ENCODE measurements at places on chromosomes 3 and 15.

- peak; percentile 61 for DNase-seq
These were observed 46.0 kb downstream of the ALDH1L1 start for GRCh38 chr3:126134219-126134975.

DNA sequence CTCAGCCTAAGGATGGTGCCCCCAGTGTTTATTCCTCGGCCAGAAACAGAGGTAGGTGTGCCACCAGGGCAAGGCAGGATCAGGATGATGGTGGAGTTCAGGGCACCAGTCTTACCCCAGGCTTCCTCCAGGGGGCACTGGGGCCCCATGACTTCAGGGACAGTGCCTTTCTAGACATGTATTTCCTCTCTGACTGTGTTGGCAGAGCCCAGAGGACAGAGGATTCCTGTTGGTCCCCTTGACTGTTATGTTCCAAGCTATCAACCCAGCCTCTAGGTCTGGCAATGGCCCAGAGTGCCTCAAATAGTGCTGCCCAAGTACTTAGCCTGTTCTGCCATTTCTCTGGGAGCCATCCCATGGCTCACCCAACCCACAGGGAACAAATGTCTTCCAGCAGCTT lies 2.8 kb downstream of the HEMK1 start:
- DNase-seq, result peak; percentile 88

GRCh38 chr3:89049119-89049518 lies 58.3 kb upstream of the EPHA3 start:
- DNase-seq, result no peak

DNA sequence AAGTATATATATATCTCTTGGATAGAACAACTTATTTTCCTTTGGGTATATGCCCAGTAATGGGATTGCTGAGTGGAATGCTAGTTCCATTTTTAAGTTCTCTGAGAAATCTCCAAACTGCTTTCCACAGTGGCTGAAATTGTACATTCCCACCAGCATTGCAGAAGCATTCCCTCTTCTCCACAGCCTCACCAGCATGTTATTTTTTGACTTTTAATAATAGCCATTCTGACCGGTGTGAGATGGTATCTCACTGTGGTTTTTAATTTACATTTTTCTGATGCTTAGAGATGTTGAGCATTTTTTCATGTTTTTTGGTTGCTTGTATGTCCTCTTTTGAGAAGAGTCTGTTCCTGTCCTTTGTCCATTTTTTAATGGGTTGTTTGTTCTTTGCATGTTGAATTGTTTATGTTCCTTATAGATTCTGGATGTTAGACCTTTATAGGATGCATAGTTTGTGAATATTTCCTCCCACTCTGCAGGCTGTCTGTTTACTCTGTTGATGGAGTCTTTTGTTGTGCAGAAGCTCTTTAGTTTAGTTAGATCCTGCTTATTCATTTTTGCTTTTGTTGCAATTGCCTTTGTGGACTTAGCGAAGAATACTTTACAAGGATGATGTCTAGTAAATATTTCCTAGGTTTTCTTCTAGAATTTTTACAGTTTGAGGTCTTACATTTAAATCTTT lies 82.7 kb upstream of the NR2F2 start:
- DNase-seq, result no peak

DNA sequence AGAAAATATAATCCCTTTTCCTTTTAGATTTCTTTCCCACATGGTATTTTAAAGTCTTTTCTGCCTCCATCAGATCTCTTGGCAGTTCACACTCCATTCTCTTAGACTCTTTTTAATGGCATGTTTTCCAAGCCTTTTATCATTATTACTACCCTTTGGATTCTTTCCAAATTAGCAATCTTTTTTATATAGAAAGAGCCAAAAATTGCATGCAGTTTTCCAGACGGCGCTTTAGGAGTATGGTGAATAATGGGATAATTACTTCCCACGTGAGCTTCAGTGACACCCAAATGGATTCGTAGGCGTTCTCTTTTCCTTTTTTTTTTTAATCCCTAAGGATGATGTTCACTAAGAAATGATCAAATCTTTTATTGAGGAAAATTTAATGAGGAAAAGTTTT lies 354.8 kb upstream of the DNAJC19 start:
- DNase-seq, result no peak

DNA sequence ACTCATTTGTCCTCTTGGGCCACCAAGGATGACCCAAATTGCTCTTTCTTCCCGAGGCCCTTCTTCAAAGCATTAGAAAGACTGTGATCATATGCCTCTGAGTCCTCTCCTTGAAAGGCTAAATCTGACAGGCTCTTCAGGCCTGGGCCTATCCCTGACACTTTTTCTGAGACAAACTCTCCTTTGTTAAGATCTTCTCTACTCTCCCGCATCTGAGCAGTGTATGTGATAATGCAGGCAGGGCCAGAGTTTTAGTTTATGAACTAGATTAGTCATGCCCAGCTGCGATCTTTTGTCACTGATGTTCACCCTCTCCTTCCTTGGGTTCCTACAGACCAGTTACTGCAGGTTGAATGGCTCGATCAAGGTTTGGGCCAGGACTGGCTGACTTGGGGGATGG lies 39.2 kb downstream of the MASP1 start:
- no peak for DNase-seq

GRCh38 chr3:143001369-143002082 lies at the start of gene U2SURP:
Gene U2SURP (plus strand): TSS chr3:143001570. CDS start chr3:143001629, 59 bp downstream.
- peak; percentile 94 for DNase-seq

- no peak for DNase-seq
These were observed 95.0 kb downstream of the FNDC3B start for GRCh38 chr3:172134352-172134751.

All from stimulated activated naive CD8-positive, alpha-beta T cell treated with anti-CD3 and anti-CD28 coated beads, Interleukin-15, amount 100 ng/mL, for 72 hours (primary cell).